ENCODE measurements at places on chromosomes 6 and 20. TPM values are rescaled to one million over a fixed set of nuclear protein-coding genes. Genes with fewer than 3 reads are reported as not detected.

The OR12D3 gene
- total RNA-seq, result not detected

The ERVFRD-1 gene
- total RNA-seq, result not detected

The ARMC12 gene
- not detected for total RNA-seq

The NKX2-2 gene
- total RNA-seq, result not detected

The RNF182 gene
- 0.70 TPM for total RNA-seq

The SYCP2 gene
- total RNA-seq, result 0.47 TPM

The NOTCH4 gene
- 0.70 TPM for total RNA-seq

The MYB gene
- total RNA-seq, result not detected

The BTN1A1 gene
- total RNA-seq, result not detected

The TBX18 gene
- total RNA-seq, result 29.6 TPM

The PLA2G7 gene
- total RNA-seq, result not detected
